ENCODE measurements at places on chromosomes 16 and 17.

DNA sequence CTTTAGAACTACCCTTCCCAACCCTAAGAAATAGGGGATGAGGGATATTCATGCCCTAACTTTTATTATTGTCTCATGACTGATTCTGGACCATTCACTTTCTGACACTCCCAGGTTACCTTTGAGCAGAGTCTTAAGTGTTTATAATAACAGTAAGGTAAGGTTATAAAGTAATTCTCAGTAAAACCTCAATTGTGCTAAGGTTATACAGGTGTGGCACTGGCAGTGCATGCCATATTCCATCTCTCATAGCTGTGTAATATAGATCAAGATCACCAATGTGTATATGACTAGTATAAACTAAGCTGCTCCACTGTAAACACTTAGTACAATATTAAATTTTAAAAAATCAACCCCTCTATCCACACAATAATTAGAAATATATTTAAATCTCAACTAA, 89.1 kb downstream of the KCNJ2 start:
- DNase-seq: no peak

DNA sequence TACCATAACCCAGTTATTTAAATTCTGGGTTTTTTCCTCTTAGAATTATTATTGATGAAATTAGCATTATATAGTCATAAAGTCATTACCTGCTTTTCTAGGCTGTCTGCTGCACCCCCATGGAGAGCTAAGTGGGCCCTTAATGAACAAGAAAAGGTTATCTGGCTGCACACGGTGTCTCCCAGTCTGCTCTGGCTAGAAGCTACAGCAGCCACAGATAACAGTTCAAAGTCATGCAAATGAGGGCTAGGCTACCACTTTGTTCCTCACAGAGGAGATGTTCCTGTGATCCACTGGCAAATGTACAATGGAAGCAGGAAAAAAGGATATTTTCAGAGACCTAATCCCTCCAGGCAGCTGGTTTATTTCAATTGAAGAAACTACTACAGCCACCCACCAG, 112.1 kb downstream of the SNX11 start:
- DNase-seq: no peak

DNA sequence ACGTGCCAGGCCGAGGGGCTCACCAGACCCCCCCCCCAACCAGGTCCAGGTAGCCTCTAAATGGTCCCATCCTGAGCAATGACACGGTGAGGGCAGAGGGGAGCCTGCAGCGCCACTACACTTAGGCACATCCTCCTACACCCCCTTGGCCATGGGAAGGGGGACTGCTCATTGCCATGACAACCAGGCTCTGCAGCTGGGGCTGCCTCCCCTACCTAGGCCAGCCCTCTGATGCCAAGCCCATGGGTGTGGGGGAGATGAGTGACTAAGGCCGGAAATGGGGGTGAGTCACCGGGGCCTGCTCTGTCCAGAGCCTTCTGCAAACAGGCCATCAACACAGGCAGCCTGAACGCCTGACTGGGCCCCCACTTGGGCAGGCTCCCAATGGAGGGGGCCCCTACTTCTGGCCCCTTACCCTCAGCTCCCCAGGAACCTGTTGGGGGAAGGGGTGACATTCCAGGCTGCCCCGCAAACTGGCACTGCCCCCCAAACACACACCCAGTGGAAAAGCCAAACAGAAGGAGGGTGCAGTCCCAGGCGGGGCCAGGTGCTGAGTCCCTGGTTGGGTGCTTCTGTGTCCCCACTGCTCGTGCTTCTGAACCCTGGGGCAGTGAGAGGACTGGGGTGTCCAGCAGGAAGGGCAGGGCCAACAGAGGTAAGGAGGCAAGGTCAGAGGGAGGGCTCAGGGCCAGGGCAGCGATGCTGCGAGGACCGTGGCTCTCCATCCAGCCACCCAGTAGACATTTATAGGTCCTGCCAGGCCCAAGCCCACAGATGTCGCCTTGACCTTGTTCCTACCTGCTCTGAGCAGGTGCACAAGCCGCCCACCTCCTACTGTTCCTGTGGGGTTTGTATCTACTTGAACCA, 8.2 kb downstream of the PLCD3 start:
- no peak for DNase-seq

DNA sequence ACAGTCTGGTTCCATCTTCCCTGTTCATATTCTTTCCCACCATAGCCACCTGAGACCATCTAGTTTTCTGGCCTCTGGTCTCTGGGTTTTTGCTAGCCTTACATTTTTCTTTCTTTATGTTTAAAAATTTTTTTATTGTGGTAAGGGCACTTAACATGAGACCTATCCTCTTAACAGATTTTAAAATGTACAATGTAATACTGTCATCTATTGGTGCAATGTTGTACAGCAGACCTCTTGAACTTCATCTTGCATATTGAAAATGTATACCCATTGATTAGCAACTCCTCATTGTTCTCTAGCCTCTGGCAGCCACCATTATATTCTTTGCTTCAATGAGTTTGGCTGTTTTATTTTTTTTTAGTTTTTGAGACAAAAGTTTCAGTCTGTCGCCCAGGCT, 39.2 kb downstream of the ITGAM start:
- no peak for DNase-seq

All from DMS79 (cell line).